ENCODE measurements at places on chromosomes 5 and 9.

DNA sequence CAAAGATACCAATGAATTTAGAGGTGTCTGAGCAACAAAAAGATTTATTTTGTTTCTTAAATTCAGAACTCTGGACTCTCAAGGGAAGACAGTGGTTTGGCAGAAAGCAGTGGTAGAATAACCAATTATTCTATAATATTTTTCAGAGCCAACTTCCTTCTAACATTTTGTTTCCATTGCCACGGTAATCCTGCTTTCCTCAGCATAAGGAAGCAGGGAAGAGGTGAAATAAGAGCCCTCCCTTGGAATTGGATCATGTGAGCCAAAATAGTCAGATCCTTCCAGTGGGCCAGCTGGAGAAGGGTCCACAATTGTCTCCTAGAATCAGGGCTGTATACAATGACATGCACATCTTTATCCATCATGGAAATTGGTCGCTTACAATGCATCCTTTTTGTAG lies 130.0 kb upstream of the MAP1B start:
- no peak for DNase-seq

DNA sequence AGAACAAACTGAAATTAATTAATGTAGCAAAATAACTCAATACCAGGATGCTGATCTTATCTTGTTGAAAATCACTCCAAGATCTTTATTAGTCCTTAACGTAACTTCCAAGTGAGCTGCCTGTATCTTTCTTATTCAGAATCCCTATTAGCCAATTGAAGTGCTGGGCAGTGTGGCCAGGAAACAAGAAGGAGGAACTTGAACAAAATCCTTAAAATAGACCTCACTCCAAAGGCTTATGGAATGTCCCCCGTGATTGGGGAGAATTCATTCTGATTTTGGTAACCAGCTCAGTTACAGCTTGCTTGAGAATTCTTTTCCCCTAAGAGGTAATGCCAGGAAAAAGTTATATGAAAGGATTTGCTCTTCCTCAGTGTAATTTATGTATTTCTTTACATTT lies 171.0 kb downstream of the DEPDC1B start:
- DNase-seq = no peak

GRCh38 chr9:15077946-15078729 lies 167.9 kb upstream of the FREM1 start:
- no peak for DNase-seq

DNA sequence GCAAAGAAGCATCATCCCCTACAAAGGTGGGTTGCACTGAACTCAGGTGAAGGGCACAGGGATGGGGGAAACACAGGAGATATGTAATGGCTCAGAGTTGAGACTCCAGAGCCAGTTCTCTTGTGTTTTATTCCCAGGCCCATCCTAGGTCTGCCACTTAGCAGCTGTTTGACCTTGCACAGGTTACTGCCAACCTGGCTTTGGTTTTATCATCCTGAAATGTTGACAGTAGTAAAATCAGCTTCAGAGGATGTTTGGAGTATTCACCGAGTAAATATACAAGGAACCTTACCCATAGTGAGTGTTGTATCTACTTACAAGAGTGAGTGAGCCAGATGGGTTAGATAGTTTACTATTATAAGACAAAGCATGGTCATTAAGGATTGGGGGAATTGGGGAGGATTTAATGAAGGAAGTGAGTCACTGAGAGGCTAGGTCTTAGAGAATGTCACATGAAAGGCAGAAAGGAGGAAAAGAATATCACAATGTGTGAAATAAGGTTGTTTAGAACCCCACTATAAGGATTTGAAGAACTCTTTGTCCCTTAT lies 141.3 kb downstream of the MAN2A1 start:
- no peak for DNase-seq

- peak; percentile 96 for DNase-seq
These were observed 20.1 kb downstream of the PCDHGC5 start for GRCh38 chr5:141508798-141509611.

DNA sequence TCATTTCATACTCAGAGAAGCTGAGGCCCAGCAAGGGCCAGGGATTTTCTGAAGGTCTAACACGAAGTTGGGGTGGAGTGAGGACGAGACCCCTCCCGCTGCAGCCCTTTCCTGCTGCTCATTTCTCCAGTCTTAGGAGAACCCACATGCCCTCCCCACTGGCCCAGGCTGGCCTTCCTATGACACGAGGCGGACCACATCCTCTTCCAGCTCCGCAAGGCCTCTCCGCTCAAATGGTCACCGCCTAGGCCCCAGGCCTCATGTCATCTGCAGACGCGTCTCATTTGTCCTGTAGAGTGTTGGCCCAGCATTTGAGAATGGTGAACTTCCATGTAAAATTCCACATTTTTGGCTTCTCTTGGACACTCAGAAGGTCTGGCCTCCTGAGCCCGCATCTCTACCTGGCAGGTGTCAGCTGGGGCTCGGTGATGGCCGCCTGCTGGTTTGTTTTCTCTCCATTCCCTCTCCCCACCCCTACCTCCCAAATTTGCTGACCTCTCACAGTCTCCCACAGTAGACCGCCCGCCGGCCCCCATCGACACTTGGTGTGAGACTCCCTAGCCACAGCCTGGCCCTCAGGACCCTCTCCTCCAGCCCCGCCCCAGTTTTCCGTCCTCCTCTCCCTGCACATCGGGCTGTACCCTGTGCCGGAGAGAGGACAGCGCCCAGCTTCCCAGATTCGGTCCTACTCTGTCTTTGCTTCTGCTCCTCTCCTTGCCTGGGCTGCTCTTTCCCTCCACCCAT lies 51.7 kb downstream of the ERGIC1 start:
- no peak for DNase-seq

GRCh38 chr5:10409504-10409903 lies 32.2 kb upstream of the ROPN1L start:
- no peak for DNase-seq

DNA sequence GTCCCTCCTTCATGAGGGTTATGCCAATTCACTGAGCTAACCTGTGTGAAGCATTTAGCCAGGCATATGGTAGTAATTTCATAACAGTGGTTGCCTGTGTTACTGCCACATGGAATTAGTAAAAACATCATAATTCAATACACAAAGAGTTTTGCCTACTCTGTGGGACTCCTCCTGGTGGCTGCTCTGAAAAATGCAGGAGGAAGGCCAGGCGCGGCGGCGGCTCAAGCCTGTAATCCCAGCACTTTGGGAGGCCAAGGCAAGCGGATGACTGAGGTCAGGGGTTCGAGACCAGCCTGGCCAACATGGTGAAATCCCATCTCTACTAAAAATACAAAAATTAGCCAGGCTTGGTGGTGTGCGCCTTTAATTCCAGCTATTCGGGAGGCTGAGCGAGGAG lies 547.3 kb downstream of the CDK5RAP2 start:
- DNase-seq = no peak

DNA sequence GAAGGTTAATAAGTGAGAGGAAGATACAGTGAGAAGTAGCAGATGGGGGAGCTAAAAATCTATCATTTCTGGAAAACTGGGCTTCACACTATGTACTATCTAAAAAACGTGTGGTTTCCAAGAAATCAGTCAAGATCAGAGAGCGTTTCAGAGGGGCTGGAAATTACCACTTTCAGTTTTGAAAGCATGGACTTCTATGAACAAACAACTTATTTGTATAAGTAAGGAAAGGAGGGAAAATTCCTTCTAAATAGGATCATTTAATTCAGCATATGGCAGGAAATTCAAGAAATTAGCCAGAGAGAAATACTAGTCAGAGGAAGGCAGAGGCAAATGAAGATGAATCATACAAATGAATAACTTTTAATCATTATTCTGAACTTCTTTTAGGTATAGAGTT lies 11.3 kb downstream of the TNC start:
- DNase-seq = no peak

GRCh38 chr5:18802336-18802735 lies 1168.1 kb downstream of the TAF11L14 start:
- no peak for DNase-seq

DNA sequence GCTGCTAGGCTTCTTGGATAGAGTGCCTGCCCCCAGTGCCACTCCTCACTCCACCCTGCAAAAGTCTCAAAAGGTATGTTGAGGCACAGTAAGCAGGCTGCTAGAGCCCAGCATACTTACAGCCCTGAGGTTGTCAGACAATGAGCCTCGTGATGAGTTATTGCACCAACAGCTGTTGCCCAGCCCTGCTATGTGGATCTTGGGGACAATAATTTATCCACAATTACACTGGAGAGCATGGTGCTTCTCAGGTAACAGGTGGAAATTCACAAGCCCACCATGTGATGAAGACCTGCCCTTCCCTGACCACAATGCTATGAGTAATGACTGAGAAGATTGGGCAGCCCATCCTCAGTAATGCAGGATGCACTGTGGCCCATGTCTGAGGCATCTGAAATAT lies 36.5 kb downstream of the KCNIP1 start:
- DNase-seq = no peak

DNA sequence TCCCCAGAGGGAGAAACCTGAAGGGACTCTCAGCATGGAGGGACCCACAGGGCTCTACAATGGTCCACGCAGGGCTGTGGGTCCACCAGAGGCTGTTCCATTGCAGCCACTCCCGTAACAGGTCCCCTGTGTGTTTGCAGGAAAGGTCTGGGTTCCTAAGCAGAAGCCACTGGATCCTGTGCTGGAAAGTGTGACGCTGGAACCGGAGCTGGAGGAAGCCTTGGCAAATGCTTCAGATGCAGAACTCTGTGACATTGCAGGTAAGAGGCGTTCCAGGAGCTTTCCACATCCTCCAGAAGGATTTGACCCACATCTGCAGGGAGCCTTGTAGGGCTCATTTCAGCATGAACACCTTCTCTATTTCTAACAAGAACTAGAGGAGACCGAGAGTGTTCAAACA lies 51.7 kb downstream of the TMOD1 start:
- DNase-seq = no peak

GRCh38 chr5:53397141-53397757 lies 83.2 kb upstream of the FST start:
- no peak for DNase-seq

DNA sequence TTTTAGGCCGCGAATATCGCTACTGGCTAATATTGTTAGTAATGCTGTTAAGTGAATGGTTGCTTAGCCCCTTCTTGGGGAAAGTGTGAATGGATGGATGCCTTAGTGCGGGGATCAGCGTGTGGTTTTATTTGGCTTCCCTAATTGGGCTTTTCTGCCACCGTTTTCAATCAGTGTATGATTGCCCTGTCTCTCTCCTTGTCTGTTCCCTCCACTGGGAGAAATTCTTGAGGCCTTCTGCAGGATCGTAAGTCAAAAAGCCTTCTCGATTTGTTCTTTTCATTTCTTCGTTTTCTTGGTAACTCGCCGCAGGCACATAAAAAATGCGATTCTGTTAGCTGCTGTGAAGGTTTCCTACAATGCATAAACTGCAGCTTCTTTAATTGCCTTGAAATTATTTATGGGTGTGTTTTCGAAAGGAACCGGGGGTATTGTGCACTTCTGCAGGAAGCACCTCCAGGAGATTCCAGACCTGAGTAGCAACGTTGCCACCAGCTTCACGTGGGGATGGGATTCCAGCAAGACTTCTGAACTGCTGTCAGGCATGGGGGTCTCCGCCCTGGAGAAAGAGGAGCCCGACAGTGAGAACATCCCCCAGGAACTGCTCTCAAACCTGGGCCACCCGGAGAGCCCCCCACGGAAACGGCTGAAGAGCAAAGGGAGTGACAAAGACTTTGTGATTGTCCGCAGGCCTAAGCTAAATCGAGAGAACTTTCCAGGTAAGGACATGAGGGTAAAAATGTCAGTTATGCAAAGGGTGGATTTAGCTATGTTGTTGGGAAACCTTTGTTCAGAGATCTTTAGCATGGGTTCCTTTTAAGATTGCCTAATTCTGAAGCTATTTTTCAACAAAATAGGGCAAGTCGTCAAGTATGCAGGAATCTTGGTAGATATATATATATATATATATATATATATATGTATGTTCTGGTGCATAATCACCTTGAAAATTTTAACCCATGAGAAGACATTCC lies 700 bp downstream of the SKP2 start:
- DNase-seq = no peak

DNA sequence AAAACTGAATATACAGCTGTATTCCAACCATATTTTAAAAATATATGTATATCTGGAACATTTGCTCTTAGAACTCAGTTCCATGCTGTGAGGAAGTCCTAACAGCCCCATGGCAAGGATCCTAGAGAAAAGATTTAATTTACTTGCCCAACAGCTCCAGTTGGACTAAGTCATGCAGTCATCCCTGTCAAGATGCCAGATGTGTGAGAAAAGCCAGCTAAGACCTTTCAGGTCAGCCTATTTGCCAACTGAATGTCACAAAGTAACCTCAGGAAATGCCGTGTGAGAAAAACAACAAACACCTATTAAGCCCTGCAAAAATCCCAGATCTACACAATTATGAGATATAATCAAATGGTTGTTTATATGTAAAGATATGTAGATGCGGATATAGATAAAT lies 416.3 kb downstream of the NR2F1-AS1 start:
- DNase-seq = peak; percentile 47

DNA sequence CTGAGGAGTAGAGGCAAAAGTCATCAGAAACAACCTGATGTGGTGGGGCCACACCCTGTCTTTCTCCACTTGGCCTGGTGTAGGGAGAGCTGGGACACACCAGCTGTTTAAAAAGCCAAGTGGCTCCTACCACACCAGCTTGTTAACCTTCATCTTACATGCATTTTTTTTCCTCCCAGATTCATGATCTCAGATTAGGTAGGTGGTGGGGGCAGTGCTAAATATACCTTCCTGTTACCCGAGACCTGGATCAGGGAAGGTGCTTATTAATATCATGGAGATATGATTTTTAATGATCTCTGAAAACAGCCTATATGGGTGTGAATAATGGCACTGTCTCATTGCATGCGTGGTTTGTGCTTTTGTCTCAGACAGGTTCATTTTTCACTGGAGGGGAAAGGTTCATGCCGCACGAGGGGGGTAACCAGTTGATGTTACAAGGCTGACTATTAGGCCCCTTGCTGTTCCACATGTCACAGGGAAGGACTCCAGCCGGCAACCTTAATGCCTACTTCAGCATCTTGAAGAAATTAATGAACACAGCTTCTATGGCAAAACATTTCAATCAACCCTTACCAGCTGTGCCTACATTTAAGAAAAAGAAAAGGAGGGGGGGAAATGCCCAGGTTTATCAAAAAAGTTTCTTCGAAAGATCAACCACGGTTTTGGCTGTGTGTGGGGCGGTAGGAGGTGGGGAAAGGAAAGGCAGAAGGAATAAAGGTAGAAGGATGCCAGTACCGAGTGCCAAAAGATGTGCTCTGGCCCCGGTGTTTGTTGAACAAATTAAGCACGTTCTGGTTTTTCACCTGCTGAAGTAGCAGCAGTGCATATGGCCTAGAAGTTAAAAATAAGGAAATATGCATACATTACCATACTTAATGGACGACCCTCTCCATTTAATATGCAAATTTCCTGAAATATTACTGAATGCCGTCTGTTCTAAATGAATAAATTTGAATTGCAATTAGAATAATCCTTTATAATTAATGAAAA lies 185.4 kb downstream of the EBF1 start:
- DNase-seq = no peak

GRCh38 chr5:167952278-167952995 lies 339.0 kb upstream of the WWC1 start:
- DNase-seq = no peak

DNA sequence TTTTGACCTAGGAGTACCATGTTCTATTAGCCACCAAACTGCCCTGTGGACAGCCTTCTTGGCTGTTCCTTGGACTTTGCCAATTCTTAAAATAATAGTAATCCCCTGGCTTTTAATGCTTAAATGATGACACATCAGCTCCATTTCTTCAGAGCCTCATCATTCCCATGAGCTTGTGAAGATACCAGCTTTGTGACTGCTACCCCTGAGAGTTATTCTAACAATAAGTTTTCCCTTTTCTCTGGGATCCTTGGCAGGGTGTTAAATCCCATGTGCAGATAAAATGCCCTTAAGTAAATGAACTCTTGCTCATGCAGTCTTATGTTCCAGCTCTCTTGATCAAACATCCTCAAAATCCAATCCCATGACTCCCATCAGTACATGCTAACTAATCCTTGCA lies 415.3 kb downstream of the CETN3 start:
- no peak for DNase-seq
